EH (cell line): ENCODE measurements at places on chromosomes 3 and 15.

- peak; percentile 52 for DNase-seq
Measured at GRCh38 chr3:183698756-183699155, 1.2 kb downstream of the YEATS2 start.

DNA sequence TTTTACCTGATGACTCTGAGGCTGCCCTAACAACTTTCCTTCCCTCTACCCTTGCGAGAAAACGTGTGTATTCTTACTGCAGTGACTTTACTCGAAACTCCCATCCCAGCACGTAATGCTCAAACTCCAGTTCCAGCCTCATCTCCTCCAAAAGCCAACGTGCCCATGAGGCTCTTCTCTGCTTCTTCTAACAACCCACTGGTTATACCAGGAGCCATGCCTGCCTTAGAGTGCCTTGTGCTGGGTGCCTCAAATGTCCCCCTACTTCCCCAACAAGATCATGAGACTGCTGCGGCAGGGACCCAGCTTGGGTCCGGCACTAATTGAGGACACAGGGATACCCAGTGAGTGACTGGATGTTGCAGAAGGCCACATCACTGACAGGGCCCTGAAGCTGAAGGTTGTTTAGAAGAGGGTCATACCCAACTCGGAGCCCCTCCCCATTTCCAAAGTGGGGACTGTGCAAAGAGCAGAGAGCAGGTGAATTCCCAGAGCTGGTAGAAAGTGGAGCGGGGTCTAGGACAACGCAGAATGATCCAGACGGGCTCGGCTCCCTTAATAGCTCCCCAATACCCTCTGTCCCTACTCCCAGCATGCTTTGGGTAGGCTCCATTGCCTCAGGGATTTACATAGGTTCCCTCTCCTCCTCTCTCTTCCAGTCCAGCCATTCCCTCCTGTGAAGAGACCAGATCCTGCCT, 71.4 kb downstream of the BDH1 start:
- DNase-seq, result no peak

DNA sequence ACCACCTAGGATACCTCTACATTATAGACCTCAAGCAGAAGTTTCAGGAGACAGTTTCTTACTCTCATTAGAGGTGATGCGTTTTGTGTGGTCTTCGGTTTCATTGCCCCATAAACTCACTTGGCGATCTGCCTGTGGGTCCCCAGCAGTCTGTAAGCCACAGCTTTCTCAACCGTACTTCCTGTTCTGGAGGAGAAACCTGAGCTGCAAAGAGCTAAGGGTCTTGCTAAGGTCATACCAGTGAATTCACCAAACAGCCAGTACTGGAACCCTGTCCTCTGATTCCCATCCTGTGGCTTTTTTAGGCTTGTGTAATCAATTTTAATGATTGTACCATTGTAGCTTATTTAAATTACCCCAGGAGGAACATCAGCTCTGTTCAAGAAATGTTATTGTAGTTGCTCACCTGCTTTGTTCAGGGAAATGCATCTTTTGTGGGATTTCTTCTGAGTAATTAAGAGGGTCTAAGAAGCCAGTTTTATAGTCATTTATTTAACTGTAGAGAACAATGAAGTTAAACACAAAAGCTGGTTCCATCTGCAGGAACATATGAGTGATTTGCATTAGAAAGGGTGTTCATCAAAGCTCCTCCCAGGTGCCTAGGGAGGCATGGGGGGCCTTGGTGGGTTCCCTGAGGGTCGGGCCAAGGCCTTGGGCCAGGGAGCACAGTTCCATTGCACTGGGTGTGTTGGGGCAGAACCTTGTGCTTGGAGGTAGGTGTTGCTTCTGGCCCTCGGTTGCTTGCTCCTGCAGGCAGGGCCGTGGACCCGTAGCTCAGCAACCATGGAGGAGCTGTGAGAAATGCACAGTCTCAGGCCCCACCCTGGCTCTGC, 69.6 kb downstream of the APBA2 start:
- DNase-seq, result peak; percentile 89

GRCh38 chr15:70775160-70775559, 11.8 kb upstream of the UACA start:
- DNase-seq, result peak; percentile 95

DNA sequence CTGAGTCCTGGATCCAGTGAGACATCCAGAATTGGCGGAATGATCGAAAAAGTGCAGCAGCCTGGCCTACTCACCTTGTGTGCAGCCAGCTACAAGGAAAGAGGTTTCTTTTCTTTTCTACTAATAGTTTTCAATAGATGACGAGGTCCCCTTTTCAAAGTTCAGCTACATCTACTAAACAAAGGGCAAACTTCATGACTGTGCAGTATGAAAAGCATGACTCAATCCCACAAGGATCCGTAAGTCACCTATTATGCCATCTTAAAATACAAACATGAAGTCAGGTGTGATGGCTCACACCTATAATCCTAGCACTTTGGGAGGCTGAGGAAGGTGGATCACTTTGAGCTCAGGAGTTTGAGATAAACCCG, 16.7 kb downstream of the MIX23 start:
- no peak for DNase-seq

DNA sequence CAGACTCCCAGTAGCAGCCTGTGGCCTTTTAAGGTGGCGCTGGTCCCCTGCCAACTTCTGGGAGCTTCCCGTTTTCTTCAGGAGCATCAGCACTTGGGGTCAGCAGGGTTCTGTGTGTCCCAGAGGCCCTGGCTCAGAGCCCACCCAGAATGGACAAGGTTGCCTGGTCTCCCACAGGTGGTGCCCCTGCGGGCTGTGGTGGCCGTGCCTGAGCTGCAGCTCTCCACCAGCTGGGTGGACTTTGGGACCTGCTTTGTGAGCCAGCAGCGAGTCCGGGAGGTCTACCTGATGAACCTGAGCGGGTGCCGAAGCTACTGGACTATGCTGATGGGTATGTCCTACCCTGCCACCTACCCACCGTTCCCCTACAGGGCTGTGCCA, 15.5 kb downstream of the ACAA1 start:
- no peak for DNase-seq

- DNase-seq, result peak; percentile 51
Measured at GRCh38 chr3:74613060-74613459, 1.4 kb downstream of the CNTN3 start.

GRCh38 chr15:69164807-69165636, 4.6 kb downstream of the GLCE start:
- peak; percentile 52 for DNase-seq

- DNase-seq, result peak; percentile 30
Measured at GRCh38 chr15:48533982-48534381, 111.5 kb downstream of the FBN1 start.

DNA sequence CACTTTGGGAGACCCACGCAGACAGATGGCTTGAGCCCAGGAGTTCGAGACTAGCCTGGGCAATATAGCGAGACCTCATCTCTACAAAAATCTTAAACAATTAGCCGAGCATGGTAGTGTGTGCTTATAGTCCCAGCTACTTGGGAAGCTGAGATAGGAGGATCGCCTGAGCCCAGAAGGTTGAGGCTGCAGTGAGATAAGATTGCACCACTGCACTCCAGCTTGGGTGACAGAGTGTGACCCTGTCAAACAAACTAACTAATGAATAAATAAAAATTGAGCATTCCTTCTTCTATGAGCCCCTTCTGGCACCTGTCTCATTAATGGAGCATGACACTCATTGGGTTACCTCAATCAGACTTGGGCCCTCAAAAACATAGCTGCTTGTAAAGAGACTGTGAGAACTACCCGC, 7.5 kb downstream of the ZDHHC3 start:
- no peak for DNase-seq

- DNase-seq, result peak; percentile 39
Measured at GRCh38 chr15:71334873-71335272, 219.6 kb downstream of the THSD4 start.

DNA sequence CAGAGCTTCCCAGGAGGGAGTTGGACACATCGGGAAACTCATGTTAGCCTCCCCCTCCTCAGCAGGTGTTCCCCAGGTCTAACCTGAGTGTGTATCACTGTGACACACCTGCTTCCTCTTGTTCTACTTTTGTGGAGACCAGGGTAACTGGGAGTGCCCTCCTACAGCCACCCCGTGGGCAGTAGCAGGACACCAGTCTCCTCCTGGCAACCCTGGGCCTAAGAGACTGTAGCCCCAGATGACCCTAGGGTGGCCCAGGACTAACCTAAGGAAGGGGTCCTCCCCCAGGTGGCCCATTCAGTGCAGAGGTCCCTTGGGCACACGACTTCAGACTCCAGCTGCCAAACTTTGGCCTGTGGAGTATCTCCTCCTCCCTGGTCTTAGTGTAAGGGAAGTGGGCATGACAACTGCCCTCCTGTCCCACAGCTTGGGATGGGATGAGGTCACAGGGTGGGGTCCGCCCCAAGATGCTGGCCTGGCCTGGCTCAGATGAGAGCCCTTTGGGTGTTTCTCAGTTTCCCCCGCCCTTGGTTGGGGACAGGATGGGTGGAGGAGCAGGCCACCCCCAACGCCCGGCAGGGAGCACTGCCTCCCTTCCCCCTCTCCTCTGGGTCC, 4.8 kb downstream of the CSK start:
- DNase-seq, result no peak

DNA sequence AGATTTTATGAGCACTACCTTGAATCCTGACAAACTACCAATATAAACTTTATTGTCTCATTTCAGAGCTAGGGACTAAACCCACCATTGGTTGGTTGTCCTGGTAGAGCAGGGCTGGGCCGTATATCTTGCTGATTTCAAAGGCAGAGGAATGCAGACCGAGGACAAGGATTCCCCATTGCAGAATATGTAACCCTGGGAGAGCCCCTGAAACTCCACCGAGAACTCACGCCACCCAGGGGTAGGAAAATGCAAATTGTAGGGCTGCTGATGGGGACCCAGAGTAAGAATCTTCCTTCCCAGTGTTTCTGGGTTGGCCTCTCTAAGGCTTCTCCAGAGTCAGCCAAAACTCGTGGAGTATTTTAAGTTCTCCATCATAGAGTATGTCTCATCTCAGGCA, 235.3 kb downstream of the ABHD5 start:
- peak; percentile 4 for DNase-seq

GRCh38 chr3:154598166-154598565, 168.2 kb upstream of the GPR149 start:
- DNase-seq, result no peak

DNA sequence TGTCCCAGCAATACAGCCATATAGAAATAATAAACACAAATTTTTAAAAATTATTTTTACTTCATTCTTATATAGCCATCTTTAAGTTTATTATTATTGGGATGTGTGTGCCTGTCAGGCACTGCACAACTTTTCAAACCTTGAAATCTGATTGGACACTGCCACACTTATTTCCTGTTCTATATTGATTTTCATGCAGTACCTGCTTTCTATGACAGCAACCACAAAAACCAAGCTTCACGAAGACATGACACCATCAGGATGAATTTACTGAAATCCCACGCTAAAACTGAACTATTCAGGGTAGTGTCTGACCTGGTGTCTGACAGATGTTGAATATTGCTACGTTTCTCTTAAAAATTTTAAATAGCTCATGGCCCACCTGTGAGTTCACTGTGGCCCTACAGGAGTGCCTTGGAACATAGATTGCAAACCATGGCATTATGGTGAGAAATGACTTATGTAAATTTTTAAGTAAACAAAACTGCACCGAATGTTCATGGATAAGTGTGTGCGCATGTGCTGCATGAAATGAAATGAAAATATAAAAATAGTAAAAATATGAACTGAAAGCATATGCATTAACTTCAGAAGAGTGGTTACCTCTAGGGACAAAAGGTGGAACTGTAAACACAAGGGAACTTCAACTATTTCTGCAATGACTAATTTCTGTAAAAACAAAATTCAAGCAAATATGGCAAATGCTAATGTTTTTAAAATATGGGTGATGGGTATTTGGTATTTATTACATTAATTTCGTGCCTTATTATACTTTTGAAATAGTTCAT, 152.3 kb downstream of the ZBTB20 start:
- DNase-seq, result no peak

GRCh38 chr3:138213398-138214085, 26.4 kb downstream of the ARMC8 start:
- DNase-seq, result no peak

GRCh38 chr3:37992271-37993066, 1.9 kb downstream of the VILL start:
- DNase-seq, result no peak

DNA sequence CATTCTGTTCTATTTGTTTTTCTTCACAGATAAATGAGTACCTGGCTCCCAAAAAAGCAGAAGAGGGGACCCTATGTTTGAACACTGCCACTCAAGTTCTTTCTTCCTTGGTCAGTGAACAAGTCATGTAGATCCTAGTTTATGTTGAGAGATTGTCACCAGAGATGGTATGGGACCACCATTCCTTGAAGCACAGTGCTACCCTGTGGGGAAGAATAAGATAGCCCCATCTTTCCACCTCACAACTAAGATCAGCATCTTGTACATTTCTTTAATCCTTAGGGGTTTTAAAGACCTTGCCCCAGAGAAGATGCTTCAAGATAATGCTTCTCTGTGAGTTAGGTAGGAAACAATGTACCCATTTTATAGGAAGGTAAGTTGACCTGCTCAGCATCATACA, 233.5 kb upstream of the WNT5A start:
- DNase-seq, result peak; percentile 75

- DNase-seq, result no peak
Measured at GRCh38 chr3:70006089-70006488, 6.6 kb downstream of the SAMMSON start.

GRCh38 chr15:85142312-85142711, 160.7 kb downstream of the PDE8A start:
- peak; percentile 75 for DNase-seq

GRCh38 chr3:15964605-15965442, 167.0 kb upstream of the ANKRD28 start:
- DNase-seq, result peak; percentile 82

- no peak for DNase-seq
Measured at GRCh38 chr3:87835236-87835635, 223.6 kb downstream of the CGGBP1 start.

DNA sequence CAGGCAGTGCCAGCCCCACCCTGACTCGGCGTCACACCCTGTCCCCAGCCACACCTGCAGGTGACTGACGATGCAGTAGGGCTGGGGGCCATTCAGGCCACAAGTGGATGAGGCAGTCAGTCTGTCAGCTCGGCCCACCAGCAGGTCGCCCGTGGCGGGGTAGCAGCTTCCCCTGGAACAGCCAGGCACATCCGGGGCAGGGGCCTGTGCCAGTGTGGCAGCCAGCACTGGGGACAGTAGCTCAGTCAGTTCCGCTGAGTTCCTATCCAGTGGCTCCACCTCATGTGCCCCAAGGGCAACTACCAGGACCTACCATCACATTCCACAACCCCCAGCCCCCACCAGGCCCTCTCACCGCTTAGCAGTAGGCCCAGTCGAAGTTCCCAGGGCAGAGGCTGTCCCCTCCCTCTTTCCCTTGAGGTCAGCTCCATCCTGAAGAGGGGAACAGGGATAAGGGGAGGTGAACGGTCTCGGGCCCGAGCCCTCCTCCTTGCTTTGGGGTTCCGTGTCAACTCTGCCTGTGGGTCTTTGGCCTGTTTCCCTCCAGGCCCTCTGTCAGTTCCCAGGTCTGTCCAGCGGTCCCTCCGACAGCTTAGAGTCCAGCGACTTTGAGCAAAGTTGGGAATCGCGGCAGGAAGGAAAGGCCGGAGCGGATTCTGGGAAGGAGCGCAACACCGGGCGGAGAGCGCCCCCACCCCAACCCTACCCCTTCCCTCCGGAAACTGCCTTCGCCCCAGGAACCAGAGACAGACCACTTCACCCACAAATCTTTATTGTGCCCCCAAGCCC, at the start of gene LAMB2:
LAMB2 (minus strand) TSS at position 614 of the 789 bp plus-strand sequence; CDS start at position 431, 183 bp downstream.
- DNase-seq, result peak; percentile 94
